ELR (cell line): ENCODE measurements at places on chromosomes 16 and 17.

DNA sequence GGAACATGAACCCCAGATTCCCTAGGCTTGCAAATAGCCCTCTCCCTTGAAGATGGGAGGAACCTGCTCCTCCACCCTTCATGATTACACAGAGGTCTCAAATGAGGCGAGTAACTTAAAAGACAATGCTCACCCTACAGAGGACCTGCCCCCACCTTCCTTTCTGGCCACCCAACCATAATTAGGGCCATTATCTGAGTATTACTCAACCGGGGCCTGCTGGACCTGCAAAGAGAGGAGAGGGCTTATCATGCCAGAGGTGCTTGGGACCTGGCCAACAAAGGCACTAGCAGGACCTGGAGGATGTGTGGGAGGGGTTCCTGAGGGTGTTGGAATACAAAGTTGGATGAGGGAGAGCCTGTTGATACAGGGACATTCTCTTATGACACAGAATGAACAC lies 42.4 kb downstream of the RNF157 start:
- no peak for DNase-seq

GRCh38 chr17:20105539-20106280 lies 96.6 kb downstream of the SPECC1 start:
- DNase-seq, result no peak

GRCh38 chr16:65538976-65539375 lies 417.1 kb upstream of the CDH11 start:
- DNase-seq, result no peak

GRCh38 chr16:49599281-49599680 lies 225.7 kb downstream of the C16orf78 start:
- no peak for DNase-seq

DNA sequence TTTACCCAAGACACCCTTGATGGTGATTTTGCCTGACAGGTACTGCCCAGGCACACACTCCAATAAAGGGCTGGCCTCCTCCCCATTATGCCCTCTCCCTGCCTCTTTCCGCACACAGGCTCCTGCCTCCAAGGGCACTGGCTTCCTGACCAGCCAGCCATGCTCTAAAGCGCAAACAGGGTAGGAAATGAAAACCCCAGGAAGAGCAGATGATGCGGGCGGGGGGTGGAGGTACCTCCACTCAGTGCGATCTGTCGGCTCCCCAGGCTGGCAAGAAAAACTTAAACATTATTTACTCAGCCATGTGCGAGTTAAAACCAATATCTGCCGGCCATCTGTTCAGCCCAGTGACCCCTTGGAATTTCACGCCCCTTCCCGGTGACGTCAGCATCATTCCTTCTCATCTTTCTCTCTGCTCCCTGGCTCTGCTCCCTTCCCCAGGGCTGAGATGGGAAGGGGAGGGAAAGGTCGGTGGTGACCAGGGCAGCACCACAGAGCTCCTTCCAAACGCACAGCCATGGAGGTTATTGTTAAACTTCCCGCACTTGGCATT lies 262.5 kb downstream of the CBLN1 start:
- DNase-seq, result peak; percentile 3

GRCh38 chr17:29627951-29628350 lies 5.2 kb upstream of the CORO6 start:
- no peak for DNase-seq

GRCh38 chr16:1073566-1074378 lies 1.2 kb downstream of the SSTR5 start:
- no peak for DNase-seq
